ENCODE measurements at places on chromosomes 2 and 18.

DNA sequence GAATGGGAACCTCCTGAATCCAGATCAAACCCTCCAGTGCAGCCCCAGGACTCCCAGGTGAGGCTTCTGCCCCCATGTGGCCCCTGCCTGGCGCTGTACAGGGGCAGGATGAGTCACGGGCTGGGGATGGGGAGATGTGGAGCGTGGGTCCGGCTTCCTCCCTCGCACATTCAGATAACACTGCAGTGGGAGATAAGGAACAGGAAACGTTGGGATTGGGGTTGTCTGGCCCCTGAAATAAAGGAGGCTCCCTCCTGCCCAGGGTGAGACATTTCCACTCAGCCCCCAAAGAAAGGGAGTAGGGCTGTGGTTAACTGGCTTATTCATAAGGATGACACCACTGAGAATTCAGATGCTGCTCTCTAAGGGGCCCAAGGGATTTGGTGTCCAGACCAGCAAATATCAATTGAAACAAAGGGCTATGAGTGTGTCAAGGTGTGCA lies 30.7 kb downstream of the IGFBP5 start:
- no peak for DNase-seq

DNA sequence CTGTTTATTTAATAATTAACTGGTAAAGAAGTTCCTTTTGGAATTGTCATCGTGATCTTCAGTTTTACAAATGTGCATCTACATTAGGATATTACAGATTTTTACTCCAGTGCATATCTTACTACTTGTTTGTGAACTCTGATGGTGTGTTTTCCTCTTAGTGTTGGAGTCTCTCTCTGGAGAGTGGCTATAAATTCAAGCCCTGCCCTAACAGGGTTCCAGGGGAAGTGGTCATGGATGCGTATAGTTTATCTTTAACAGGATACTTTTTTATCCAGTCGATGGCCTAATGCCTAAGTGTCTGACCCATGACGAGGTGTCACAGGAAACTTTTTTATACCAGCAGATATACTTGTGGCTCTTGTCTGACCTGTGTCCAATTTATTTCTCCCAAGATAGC lies 75.4 kb downstream of the CHN1 start:
- DNase-seq: no peak

GRCh38 chr2:10036095-10036884 lies 7.1 kb upstream of the KLF11 start:
- peak; percentile 65 for DNase-seq

DNA sequence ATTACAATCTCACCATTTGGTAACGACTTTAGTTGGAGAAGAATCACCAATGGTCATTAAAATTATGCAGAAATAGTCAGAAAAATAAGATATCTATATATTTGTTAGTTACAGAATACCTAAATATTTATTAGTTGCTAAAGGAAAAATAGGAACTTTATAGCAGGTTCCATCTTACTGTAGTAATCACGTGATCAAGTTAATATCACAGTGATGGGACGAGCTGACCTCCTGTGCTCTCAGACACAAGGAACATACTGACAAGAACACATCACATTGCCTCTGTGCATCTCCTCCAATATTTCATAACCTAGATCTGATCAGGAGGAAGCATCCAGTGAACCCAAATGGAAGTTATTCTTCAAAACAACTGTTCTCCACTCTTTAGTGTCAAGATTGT lies 215.3 kb downstream of the GALR1 start:
- DNase-seq: no peak

DNA sequence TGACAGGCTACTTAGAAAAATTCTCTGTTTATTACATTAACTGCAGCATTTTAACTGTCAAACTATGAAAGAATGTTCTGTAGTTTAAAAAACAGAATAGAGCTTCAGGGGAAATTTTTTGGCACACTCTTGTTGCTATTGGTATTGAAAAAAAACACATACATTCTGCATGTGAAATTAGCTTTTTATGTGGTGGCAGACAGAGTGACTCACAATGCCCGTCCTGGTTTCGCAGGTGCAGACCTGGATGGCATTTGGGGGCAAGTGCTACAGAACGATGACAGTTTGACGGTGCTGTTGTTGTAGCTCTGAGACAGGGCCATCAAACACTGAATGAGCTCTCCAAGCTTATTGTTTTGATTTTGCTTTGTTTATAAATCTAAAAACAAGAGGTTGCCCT lies 105.0 kb upstream of the MAP3K20 start:
- peak; percentile 26 for DNase-seq

GRCh38 chr2:102664471-102664909 lies 45.1 kb downstream of the SLC9A2 start:
- DNase-seq: no peak

DNA sequence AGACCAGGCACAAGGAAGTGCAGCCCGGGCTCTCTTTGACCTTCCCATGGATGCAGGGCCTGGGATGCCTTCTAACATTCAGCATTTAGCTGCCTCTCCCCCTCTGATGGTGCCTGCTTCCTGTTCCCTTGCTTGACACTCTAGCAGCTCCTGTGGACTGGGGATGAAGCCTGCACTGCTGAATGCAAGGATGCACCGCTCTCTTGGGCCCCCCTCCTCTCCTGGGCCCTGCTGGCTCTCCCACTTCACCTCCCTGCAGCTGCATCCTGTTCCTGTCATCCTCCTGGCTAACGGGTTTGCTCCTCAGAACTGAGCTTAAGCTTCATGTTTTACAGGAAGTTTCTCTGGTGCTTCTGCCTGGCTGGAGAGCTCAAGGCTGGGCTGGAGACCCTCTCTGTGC lies 254.1 kb downstream of the TSN start:
- no peak for DNase-seq

DNA sequence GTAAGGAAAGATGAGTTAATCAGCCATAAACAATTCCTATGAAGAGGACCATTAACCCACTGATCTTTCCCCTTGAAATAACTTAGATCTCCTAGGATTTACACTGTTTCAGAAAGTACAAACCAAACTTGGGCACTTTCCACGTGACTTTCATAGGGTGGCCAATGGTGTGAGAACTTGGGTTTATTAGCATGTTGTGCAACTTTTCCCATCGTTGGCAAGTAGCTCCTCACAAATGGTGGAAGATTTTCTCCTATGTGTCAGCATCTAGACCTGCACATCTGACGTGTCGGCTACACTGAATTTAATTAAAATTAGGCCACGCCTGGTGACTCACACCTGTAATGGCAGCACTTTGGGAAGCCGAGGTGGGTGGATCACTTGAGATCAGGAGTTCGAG lies 116.3 kb downstream of the GALNT1 start:
- no peak for DNase-seq

DNA sequence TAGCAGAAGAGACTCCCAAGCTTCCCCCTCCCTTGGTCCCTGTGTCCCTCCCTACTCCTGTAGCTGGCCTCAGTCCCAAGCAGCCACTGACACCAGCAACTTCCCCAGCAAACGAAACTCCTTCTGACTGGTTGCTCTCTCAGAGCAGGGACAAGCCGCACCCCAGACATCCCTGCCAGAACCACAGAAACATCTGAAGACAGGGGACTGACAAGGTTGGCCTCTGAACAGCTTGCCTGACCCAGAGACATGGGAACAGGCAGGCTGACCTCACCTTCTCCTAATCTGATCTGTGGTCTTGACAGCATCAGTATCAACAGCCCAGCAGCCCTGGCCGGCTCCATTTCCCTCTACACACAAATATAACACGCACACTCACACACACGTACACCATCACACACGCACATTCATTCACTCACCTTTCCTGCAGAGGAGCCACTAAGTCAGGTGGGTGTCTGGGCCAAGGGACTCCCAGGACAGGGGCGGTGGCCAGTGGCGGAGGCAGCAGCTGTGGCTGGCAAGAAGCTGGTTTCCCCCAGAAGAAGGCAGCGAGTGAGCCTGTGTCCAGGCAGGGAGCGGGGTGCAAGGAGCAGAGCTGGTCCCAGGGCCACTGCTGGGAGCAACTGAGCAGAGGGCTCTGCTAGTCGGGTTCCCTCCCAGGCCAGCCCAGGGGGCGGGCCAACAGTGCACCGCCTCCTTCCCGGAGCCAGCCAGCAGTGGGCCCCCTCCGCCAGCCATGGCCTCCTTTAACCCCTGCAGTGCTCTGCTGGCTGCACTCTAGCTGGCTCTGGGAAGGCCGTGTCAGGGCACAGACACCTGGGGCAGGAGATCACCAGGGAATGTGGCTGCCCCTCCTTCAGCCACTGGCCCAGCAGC lies 59.1 kb downstream of the TNS1 start:
- no peak for DNase-seq

GRCh38 chr2:102283996-102284395 lies 27.4 kb upstream of the IL1RL1 start:
- no peak for DNase-seq

GRCh38 chr18:61929881-61930640 lies 37.3 kb upstream of the RNF152 start:
- DNase-seq: no peak

DNA sequence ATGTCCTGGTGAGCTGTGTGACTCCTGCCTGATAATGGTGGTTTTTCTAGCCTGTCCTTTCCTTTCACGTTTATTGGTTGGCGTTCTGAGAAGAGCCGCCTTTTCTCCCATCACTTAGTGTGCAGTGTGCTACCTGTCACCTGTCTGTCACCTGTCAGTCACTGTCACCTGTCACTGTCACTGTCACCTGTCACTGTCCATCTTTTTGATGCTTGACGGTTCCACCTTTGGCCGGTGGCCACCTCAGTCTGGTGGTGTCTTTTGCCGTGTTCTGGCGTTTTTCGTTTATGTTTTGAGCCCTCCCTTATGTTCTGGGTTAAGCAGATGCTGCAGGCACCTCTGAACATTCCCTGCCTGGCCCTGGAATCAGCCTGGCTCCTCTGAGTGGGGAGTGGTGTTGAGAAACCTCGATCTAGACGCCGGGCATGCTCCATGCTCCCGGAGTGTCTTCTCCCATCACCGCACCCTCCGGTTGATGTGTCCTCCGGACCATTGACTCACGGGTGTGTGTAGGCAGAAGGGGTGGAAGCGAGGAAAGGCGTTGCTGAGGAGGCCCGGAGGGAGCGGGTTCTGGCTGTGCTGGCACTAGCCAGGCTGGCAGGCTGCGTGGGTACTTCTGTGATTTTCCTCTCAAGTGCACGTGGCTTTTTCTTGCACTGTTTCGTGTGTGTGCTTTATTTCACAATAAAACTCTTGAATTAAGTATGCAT lies 20.7 kb downstream of the DTYMK start:
- no peak for DNase-seq

DNA sequence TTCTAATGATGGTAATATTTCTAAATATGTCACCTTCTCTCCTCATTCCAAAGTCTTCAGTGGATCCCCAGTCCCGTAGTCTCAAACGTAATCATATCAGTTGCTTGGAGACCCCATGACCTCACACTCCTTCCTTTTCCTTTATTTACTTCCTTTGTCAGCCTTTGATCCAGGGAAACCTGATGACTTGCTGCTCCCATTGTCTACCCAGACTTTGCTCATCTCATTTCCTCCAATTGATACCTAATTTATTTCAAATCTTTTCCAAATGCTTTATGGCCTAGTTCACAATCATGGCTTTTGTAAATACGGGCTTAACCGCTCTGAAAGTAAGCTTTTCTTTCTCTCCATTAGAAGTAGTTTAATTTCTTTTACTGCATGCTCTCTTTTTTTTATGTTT lies 402.4 kb upstream of the CYRIA start:
- no peak for DNase-seq

DNA sequence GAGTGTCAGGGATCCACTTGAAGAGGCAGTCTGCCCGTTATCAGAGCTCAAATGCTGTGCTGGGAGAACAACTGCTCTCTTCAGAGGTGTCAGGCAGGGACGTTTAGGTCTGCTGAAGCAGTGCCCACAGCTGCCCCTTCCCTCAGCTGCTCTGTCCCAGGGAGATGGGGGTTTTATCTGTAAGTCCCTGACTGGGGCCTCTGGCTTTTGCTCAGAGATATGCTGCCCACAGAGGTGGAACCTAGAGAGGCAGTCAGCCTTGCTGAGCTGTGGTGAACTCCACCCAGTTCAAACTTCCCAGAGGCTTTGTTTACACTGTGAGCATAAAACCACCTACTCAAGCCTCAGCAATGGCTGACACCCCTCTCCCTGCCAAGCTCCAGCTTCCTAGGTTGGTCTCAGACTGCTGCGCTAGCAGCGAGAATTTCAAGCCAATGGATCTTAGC lies 38.1 kb downstream of the PLEK start:
- peak; percentile 46 for DNase-seq

GRCh38 chr2:115165529-115166109 lies 723.2 kb downstream of the DPP10 start:
- no peak for DNase-seq

DNA sequence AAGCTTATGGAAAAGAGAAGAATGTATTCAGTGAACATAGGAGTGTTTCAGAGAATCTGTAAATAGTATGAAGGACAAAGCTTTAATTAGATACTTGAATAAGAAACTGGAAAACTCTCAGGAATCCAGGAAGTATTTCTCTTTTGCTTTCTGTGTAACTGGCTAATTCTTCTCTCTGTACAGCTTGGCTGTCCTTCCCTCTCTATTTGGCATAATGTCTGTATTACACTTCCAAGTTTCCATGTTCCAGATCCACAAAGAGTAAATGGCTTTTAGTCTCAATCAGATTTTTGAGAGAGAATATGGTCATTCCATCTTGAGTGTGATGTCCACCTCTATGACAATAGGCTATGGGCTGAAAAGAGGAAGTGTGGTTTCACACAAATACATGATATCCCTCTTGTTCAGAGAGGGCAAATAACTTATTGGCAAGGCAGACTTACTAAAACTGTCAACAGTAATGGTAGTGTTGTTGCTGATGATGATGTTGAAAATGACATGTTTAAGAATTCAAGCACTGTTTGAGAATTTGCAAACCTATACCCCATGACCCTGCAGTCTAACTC lies 129.2 kb upstream of the ERBB4 start:
- no peak for DNase-seq

GRCh38 chr2:145268931-145269330 lies 749.0 kb upstream of the ZEB2 start:
- DNase-seq: no peak

DNA sequence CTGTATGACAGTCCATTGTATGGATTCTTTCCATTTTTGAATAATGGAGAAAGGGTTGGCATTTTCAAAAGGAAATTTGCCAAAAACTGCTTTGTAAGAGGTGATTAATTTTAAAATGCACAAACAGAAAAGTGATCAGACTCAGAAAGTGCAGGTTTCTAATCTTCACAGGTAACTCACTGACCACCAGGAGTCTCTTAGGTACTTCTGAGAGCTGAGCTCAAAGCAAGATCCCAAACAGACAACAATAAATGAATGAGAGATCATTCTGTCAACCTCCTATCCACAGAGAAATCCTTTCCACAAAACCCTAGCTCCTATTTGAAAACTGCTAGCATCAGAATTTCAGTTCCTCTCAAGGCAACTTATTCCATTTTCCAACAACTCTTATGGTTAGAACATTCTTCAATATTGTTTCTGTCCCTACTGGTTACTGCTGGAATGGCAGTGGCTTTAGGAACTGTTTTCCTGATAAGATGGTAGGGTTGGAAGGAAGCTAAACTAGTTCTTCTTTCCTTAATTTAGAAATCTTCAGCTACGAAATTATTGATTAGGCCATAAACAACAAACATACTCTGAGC lies 20.6 kb upstream of the HAAO start:
- no peak for DNase-seq

DNA sequence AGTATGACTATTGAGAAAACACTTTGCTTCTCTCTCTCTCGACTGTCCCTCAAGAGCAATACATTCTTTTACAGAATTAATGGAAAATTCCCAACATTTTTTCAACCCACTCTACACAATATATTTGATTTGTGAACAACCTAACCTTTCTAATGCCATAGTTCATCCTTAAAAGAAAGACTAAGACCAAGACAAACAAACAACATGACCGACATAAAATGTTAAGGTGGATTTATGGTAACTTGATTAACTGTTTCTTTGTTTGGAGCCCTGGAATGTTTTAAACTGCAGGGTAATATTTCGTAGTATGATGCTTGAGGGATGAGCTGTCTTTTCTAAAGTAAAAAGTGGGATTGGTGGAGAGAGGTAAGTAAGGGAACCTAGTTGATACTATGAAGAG lies 738.2 kb downstream of the MBD2 start:
- DNase-seq: no peak
